ENCODE measurements at places on chromosomes 2 and 18.

GRCh38 chr2:71861186-71862160, 286.2 kb downstream of the CYP26B1 start:
- DNase-seq: no peak

DNA sequence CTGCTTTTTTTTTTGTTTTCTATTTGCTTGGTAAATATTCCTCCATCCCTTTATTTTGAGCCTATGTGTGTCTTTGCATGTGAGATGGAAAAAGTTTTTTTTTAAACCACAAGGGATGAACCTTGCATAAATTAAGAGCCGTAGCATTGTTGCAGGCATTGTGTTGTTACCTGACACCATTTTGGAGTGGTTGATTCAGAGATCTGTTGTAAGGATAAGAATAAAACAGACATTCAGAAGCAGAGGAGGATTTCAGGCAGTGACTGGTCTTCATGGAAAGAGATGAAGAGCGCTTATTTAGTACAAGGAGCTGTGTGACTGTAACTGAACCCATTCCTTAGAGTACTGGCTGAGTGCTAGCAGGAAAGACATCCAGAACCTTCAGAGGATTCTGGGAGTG, 101.2 kb downstream of the LTBP1 start:
- no peak for DNase-seq

DNA sequence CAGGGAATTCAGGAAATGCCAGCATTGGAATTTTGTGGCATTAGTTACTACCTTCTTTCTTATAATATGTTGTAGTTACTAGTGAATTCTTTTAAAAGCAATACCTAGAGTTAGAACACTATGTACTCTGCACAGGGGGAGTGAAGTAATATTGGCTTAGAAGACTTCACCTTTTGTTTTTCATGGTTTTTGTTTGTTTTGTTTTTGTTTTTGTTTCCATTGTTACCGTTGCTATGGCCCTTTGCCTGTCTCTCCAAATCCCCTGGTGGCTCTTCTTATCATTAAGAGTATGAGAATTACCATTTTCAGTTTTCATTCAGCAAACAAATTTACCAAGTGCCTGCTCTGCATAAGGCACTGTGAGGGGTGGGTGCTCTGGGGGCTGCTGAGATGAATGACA, 160.1 kb downstream of the HAUS1 start:
- DNase-seq: no peak

- no peak for DNase-seq
These were observed 48.1 kb upstream of the CTIF start for GRCh38 chr18:48490641-48491293.

DNA sequence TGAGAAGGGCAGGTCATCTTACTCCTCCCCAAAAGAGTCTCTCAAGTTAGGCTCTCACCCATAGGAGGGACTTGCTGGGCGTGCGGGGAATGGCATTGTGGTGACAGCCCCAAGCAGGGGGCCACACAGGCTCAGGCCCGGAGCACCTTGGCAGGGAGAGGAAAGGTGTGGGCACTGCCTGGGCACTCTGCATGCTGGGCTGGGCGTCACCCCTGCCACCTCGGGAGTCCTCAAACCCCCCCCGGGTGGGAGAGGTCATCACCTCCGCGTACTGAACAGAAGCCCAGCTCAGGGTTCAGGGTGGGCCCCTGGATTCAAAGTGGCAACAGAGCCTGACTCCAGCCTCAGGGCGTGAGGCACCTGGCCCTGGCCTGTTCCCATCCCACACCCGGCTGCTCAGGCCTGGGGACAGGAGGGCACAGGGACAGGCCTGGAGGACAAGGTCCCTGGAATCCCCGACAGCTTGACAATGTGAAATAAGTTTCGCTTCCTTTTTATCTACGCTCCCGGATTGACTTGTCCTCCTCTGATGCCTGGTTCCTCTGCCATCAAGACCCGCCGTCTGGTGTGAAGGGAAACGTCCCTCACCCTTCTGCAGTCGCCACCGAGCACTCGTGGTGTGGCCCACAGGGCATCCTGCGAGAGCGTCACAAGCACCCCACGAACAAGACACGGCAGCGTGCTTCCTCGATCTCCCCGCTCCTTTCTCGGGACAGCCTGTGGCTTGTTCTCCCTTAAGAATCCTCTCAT, 97.8 kb downstream of the HDAC4 start:
- DNase-seq: no peak

DNA sequence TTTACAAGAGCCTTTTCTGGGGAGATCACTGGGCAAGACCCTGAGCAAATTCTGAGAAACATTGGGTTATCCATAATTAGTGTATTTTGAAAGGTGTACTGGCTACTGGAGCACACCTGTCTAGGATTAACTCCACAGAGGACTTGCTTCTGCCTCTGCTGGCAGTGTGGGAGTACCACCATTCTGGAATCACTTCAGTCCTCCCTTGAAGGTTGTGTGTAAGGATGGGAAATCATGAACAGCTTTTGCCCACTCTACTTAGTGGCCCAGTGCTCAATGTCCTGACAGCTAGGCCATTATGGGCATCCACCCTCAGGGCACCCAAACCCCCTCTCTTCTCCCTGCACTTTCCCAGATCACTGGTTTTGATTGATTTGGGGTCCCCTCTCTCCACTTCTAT, 8.1 kb upstream of the SANBR start:
- DNase-seq: no peak

- no peak for DNase-seq
These were observed 168.6 kb downstream of the SS18 start for GRCh38 chr18:25921677-25922421.

DNA sequence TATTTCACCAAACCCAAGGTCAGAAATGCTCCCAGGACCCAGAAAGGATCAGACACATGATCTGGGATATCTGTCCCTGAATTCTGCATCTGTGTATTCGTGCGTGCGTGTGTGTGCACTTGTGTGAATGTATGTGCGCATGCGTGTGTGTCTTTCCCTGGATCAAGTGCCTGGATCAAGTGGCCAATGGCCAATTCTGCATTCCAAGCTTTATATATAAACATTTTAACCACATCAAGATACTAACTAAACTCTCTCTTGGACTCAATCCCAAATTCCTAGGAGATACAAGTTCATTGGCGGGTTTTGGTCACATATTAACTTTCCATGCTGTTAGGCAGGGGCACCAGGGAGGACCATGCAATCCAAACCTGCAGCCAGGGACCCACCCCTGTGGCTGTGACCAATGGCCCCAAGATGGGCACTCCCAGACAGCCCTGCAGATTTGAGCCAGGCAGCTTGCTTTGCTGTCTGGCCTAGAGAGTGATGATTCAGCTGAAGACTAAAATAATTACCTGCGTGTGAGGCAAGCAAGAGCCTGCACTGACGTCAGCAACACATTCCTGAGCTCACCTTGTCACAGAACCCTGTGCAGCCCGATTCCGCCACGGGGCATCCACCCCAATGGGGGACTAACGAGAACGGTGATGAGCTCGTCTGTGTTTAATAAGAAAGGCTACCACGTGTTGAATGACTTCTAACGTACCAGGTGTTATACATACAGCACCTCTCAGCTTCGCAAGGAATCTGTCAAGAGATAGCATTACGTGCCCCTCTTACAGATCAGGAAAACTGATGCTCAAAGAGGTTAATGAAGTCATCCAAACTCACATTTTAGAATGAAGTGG, 45.3 kb upstream of the ROCK2 start:
- DNase-seq: no peak

DNA sequence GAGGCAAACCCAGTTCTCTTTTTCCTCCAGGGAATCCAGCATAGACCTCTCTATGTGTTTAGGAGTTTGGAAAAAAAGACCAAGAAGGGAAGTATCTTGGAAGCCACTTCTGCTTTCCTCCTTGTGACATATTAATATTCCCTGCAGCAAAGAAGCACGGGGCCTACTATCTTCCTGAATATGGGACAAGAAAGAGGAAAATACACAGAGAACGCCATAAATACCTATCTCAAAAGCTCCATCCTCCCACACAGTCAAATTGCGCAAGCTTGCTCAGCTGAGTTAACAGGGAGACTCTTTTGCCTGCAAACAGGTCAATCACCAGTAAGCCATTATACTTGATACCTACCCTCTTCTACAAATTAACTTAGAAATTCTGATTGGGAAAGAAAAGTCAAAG, 16.7 kb upstream of the RAPH1 start:
- DNase-seq: no peak

DNA sequence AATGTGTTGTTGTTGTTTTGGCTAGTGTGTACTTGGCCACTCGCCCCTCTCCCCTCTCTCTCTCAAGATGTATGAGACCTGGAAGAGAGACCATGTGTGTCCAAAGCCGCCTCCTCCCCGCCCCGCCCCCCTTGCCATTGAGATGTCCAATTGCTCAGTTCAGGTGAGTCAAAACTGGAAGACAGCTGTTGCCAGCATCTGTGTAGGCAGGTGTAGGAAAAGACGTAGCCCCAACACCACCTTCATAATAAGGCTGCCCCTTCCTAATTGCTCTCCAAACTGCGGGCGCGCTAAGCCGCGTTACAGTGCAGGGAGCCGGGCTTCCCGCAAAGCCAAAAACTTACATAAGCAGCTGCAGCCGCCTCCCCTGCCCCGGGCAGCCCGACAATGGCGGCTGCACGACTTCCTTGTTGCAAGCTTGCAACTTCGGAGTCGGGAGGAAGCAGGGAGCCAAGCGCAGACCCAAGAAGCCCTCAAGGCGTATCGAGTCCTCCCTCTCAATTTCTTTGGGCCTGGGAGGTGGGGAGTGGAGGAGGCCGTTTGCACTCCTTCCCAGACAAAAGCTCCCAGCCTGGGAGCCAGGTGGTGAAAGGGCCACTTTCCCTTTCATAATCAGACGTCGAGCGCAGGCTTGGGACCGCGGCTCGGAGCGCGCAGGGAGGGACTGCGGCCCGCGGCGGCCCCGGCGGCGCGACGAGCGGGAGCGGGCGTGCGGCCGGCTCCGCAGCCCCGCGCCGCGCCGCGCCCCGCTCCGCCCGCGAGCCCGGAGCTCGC, 882 bp downstream of the ZBTB14 start:
- DNase-seq: peak; percentile 40

Data from esophagus squamous epithelium (tissue), 5 donors.